GM23338 (cell line): ENCODE measurements at places on chromosomes 11 and 22.

DNA sequence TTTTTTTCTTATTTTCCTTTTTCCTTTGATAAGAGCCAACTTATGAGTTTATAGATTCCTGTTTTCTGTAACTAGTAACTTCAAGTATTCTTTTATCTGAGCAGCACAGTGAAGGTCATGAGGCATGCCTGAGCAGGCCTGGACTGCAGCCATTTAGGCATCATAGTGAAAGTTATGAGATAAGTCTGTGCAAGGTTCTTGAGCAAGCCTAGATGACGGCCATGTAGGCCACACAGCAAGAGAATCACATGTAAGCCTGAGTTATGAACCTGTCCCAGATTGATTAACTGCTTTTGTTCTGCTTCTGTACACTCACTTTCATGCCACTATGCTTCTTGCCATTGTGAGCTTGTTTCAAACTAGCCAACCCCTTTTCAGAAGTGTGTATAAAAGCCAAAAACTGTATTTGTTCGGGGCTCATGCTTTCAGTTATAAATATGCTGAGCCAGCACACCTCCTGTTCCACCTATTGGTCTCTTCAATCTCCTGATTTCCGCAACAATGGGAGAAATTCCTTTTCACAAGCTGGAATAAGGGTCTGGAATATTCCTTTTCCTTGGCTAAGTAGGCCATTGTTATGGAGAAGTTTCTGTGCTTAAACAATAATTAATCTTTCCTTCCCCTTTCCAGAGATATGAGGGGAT is 745.7 kb downstream of the FAM181B start:
- DNase-seq, result no peak

DNA sequence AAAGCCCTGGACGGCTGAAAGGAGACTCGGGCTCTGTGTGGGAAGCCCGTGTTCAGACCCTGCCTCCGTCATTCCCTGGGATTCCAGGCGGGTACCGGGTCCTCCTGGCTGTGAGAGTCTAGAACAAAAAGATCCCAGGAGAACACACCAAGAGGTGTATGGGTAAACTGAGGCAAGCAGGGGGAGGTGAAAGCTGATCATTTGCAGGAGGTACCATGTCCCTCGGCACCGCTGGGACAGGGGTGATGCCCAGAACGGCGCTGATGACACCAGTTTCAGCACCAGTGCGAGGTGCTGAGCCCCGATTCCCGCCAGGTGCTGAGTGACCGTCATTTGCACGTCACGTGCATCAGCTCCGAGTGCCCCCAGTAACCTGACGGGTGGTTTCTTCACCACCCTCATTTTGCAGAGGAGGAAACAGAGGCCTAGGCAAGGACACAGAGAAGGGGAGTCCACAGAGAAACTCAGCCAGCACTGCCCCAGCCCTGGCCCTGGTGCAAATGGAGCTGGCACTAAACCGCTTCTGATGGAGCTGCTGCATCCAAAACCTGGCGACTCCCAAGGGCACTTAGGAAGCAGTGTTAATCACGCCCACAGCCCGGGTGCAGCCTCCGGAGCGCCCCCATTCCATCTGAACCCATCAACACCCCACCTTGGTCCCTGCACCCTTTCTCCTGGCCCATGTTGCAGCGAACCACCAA is 16.8 kb downstream of the MACROD1 start:
- no peak for DNase-seq

DNA sequence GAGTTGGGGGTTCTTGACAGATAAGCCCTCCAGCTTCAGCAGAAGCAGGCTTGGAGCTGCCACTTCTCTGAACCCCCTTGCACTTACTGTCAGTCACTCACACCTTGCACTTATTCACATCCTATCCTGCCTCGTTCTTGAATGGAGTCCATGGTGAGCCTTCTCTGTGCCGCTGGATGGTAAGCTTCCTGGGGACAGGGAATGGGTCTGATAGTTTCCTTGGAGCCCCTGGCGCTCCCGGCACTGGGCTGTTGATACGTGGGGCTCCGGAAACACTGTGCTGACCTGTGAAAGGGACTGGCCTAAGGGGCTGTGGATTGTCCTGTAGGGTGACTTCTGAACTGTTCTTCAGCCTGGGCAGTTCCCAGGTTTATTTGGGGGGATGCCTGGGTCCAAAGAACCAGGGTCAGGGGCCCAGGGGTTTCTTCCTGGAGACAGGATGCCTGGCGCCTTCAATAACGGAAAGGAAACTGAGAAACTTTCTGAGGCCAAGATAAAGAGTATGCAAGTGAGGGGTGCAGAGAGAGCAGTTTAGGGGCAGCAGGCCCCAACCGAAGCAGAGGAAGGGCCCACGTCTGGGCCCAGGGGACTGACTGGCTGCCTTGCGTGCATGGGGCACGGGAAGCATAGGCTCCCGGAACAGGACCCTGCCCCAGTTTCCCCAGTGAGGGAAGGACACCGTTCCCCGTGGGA is 709 bp upstream of the ST3GAL4 start:
- no peak for DNase-seq

- DNase-seq, result no peak
Observed at GRCh38 chr22:26610072-26610958, 7.5 kb downstream of the CRYBB1 start.

- no peak for DNase-seq
Observed at GRCh38 chr11:57421066-57421465, 5.9 kb downstream of the SLC43A3 start.

DNA sequence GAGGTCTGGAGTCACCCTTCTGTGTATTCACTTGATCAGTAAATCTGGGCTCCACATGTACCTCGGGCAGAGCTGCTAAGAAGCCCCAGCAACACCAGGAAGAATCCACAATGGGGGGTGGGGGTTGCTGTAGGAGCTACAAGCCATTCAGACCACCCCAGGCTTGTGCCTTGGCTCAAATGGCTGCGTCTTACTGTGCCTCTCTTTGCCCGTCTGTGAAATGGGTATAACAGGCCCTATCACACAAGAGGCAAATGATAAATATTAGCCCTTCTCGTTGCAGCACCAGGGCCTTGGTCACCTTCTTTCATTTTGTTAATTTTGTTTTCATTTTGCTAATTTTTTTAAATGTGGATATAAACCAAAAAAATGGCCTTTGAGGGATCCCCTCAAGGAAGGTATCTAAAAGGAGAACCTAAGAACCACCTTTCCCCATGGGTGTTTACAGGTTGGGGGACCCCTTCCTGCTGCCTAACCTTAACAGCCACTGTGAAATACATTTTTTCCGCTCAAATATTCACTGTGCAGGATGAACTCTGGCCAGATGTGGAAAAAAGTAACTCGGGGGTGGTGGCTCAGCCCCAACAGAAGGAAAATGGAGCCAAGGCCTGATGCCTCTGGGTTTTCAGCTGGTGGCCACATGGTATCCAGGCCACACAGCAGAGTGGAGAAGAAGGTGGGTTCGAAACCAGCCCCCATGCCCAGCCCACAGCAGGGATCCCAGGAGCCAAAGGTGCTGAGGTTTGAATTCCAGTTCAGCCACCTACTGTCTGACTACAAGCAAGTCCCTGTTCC is 284.0 kb downstream of the MN1 start:
- DNase-seq, result no peak

DNA sequence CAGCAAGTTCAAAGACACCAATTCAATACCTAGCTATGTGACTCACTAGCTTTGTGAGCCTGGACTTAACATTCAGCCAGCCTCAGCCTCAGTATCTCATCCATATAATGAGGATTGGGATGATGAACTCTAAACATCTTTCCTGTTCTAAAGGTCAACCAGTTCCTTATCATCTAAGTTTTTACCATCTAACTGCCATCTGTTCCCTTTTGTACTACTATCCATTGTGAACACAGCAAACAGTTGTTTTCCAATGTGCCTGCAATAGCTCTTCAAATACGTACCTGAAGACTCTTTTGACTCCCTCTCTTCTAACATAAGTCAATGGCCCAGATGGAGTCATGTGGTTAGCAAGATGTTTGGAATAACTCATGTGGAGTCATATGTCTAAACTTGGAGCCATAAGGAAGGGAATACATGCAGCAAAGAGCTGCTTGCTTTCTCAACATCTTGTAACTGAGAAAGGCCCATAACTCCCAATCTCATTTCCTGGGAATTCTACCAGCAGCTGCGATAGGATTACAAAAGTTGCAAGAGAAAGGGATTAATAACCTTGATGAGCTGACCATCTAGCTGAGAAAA is 19.4 kb downstream of the SYTL2 start:
- no peak for DNase-seq

DNA sequence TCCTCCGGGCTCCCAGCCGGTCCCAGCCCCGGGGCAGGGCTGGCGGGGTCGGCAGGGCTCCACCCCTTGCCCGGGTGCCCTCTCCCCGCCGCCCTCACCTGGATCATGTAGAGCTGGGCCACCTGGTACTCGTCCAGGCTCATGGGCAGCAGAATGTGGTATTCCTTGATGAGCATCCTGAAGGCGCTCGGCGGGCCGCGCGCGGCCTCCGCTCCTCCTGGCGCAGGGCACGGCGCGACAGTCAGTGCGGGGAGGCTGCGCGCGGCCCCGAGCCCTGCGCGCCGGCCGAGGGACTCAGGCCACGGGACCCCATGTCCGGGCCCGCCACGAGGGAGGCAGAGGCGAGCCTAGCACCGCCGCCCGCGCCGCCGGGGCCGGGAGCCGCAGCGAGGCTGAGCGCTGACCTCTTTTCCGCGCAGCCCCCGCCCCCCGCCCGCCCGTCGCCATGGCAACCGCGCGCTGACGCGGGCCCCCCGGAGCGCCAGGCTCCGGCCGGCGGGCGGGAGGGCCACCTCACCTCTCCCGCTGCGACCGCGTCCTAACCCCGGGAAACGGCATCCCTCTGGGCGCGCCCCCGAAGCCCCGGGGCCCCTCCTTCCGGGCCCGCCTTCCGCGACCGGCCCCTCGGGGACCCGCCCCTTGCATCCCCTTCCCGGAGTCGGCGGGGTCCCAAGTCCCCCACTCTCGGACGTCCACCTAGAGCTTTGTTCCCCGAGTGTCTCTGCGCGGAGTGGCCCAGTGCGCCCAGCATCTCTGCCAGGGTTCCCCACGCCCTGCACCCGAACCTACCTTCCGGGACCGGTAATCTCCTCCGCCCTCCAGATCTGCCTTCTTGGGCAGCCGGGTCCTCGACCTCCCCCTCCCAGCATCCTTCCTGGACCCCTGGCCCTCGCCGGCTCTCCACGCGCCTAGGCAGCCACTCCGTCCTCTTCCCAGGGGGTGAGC is 886 bp downstream of the PITPNM1 start:
- peak; percentile 42 for DNase-seq

DNA sequence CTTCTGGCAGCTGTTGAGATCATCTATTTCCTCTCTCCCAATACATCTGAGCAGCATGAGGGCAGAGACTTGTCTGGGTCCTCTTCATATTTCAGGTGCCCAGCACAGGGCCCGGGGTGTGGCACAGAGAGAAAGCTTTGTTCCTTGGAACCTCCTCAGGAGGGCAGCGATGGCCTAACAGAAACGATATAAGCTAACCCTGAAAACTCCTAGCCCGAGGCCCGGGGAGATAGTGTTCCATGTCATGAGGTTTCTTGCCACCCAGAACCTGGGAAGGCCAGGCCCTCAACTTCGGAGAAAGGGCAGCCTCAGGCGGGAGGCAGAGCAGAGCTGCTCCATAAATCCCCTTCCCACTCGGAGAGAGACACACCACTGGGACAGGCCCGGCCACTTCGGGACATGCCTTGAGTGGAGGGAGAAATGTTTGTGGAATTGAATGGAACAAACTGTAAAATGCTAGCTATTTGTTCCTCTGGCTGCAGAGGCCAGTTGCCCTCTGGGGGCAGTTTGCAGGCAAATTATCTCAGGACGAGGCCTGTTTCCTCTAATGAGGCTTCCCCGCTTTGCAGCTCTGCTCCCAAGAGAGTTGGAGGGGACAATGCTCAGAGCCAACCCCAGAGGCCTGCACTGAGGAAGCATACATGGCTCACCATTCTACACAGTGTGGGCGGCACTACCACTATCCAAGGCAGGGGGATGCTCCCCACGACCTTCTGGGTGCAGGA is 11.6 kb downstream of the ARRB1 start:
- no peak for DNase-seq

GRCh38 chr11:119880873-119881272 is 151.9 kb upstream of the NECTIN1 start:
- no peak for DNase-seq

GRCh38 chr11:123822599-123822998 is 16.4 kb upstream of the OR6M1 start:
- peak; percentile 22 for DNase-seq

GRCh38 chr22:24822471-24822870 is 16.5 kb downstream of the SGSM1 start:
- no peak for DNase-seq

DNA sequence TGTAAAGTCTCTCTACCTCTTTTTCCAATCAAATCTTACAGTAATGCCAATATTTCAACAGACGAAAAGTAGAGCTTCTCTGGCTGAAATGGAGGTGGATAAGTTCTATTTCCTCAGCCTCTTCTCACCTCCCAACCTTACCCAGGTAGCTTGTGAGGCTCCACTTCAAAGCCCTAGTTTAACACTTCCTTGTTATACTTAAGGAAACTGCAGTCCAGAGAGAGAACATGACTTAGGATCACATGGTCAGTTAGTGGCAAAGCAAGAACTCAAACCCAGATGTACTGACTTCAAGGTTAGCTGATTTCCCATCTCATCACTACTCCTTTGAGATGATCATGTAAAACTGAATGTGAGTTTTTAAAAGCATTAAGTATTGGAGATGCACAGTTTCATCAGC is 32.5 kb downstream of the PAK1 start:
- DNase-seq, result no peak

DNA sequence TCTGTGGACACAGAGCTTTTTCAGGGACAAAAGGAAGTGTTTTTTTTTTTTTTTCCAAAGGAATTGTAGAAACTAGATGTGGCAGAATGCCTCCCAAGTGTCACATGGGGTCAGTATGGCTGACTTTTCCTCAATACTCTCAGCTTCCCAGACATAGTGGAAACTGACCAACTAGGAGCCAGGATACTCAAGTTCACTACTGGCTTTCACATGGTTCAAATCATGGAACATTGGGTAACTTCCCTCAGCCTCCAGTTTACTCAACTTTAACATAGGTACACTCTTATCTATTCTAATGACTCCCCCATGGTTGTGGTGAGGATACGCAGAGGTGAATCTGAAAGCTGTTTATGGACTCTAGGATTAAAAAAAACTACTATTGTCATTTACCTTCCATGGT is 1.4 kb downstream of the SLC5A1 start:
- no peak for DNase-seq

DNA sequence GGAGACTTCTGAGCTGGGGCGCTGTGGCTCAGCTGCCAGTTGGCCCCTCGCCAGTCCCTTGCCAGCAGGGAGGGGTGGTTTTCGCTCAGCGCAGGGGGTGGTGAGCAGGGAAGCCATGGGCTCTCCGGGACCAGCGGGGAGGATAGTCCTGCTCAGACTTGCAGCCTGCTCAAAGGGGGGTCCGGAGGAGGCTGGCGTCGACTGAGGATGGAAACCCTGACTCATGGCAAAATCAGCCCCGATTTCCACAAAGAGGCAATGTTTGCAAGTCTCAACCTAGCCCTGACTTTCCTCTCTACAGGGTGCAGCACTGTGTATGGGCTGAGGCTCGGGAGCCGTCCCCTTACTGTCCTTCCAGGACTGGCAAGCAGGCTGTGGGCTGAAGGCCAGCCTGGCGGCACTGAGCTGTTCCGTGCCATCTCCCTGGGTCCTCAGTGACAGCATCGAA is 35.1 kb downstream of the FBLN1 start:
- no peak for DNase-seq

- peak; percentile 14 for DNase-seq
Observed at GRCh38 chr22:22944268-22944985, 56.8 kb downstream of the IGLL5 start.
